H1 (cell line): ENCODE measurements at places on chromosomes 4 and X.

- no peak for DNase-seq
Observed at GRCh38 chr4:85805891-85806290, 330.9 kb downstream of the ARHGAP24 start.

DNA sequence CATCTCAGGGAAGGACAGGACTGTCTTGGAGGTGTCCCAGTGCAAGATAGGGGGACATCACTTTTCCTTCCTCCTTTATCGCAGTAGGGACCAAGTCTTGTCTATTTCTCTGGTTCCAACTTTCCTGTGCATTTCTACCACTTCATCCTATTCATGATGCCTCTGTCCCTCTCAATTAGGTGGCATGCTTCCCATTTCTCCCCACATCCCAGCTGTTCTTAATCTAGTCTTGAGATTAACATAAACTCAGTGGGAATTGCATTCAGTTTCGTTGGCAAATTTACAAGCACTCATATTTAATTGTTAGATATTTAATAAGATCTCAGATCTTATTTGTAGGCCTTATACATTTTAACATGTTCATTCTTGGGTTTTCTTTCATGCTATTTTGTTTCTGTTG is 15.7 kb upstream of the ODAM start:
- no peak for DNase-seq

GRCh38 chr4:154030746-154031145 is 241.9 kb upstream of the SFRP2 start:
- DNase-seq: no peak

- no peak for DNase-seq
Observed at GRCh38 chr4:76526585-76526990, 91.6 kb downstream of the SHROOM3 start.

- no peak for DNase-seq
Observed at GRCh38 chr4:162101337-162101736, 62.5 kb downstream of the FSTL5 start.

- no peak for DNase-seq
Observed at GRCh38 chrX:63652086-63652765, 132.8 kb downstream of the ARHGEF9 start.

GRCh38 chr4:80876810-80877209 is 153.7 kb upstream of the BMP3 start:
- DNase-seq: no peak

DNA sequence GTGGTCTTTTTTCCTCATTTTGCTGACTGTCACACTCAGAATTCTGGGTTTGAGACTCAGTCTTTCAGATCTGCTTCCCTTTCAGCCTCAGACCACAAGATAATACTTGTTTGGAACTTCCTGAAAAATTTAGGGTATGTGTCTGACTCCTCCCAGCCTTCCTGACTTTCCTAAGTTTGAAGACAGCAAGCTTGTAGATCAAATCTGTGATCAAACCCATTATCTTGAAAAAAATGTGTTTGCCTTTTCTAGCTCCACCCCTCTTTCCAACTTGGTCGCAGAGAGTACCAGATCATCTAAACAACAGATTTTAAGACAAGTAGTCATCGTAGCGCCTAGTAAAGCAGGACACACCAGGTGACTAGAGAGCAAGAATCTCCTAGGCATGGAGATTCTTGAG is 9.9 kb downstream of the BCAP31 start:
- DNase-seq: no peak

DNA sequence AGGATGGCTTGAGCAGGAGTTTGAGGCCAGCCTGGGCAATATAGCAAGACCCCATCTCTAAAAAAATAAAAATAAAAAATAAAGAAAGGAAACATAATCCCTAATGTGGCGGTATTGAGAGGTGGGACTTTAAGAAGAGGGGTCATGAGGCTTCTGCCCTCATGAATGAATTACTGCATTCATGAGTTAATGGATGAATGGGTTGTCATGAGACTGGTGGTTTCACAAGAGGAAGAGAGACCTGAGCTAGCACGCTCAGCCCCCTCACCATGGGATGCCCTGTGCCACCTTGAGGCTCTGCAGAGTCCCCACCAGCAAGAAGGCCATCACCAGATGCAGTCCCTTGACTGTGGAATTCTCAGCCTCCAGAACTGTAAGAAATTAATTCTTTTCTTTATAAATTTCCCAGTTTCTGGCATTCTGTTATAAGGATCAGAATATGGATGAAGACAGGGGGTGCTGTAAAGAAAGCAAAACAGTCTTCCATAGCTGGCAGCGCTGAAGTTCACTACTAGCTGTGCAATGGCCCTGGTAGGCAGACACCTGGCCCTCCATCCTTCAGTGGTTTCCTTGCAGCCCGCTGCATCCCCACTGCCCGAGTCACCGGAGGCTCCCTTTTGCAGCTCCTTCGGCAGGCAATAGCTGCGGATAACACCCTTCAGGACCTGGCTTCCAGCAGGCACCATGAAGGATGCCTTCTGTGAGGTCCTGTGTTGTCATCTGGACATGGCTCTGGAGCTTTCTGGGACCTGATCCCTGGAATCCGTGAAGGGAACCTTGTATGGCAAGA is 44.8 kb upstream of the NSG1 start:
- DNase-seq: no peak

DNA sequence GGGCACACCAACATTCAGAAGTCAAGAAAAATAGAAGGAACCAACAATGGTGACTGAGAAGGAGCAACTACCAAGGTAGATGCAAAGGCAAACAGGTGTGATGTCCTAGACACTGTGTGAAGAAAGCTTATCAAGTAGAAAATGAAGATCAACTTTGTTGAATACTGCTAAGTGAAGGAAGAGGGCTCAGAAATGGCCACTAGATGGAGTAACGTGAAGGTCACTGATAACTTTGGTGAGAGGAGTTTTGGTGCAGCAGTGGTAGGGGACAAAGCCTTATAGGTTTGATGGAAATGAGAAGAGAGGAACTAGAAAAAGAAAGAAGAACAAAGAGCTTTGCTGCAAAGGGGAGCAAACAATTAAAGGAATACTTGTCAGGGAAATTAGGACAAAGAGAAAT is 23.5 kb downstream of the OTC start:
- DNase-seq: no peak

- DNase-seq: no peak
Observed at GRCh38 chr4:7365462-7366179, 69.1 kb downstream of the PSAPL1 start.
